ENCODE measurements at places on chromosomes 2 and 18. TPM values are rescaled to one million over a fixed set of nuclear protein-coding genes. Genes with fewer than 3 reads are reported as not detected.

- ATAC-seq = no peak
These were observed 303.5 kb upstream of the ZNF804A start for GRCh38 chr2:184294831-184295230.

GRCh38 chr2:237568121-237568660, 1.8 kb downstream of the PRLH start:
- ATAC-seq = no peak

Gene RFTN2
- total RNA-seq = 0.17 TPM

DNA sequence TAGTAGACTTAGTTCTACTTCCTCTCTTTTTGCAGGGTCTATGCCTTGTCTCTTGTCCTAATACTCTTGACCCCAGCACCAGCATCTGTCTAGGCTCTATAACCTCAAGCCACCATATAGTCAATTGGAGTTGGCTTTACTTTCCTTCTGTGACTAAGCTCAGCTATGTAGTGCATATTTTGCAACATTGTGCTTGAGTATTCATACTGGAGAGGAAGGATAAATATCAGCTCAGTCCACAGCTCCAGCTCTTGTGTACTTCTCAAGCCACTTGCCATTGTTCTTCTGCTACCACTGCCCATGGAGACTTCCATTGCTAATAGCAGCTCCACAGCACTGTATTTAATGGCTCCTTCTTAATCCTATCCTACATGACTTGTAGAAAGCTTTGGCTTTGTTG, 35.5 kb upstream of the CD28 start:
- no peak for ATAC-seq

Gene MAL
- total RNA-seq = 65.9 TPM

Gene NEU2
- not detected for total RNA-seq

Gene ANKRD30B
- total RNA-seq = not detected

DNA sequence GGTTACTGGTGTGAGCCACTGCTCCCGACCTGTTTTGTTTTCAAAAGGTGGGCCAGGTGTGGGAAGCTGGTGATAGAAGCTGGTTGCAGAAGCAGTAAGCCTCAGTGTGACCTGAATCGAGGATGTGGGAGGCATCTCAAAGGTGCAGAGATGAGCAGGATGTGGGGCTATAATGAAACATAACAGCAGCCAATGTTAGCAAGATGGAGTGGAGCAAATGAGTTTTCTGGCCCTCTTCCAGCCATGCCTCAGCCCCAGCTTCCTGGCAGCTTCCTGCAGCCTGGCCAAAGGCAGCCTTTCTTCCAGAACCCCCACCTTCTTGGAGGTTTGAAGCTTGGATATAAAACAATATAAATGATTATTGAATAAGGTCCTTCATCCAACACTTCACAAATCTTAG, 184.8 kb downstream of the NCK2 start:
- ATAC-seq = peak; percentile 68

DNA sequence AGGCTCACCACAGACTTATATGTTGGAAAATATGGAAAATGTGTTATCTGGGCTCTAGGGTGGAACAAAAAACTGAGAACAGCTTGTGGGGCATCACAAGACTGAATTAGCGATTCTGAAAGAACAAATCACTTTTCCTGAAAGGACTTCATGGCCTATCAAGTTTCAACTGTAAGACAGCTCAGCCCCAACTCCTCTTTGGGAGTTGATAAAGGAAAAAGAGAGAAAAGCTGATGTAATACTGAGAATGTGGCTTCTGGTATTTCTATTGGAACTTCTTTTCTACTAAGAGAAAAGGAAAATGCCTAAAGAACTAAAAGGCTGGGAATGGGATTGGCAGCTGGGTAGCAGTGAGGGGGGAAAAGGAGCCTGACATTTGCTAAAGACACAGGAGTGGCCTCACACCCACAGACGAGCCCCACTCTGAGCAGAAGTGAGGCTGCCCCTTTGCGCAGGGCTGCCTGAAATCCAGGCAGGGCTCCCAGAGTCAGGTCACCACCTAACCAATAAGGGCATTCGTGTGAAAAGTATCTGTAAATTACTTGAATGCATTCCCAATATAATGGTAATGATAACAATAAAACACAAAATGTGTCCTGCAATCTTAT, 75.6 kb downstream of the LRP2 start:
- ATAC-seq = no peak

Gene TUBA3E
- not detected for total RNA-seq

Gene ONECUT2
- total RNA-seq = 0.52 TPM

- no peak for ATAC-seq
These were observed 63.5 kb downstream of the KIAA2012 start for GRCh38 chr2:202136526-202136925.

DNA sequence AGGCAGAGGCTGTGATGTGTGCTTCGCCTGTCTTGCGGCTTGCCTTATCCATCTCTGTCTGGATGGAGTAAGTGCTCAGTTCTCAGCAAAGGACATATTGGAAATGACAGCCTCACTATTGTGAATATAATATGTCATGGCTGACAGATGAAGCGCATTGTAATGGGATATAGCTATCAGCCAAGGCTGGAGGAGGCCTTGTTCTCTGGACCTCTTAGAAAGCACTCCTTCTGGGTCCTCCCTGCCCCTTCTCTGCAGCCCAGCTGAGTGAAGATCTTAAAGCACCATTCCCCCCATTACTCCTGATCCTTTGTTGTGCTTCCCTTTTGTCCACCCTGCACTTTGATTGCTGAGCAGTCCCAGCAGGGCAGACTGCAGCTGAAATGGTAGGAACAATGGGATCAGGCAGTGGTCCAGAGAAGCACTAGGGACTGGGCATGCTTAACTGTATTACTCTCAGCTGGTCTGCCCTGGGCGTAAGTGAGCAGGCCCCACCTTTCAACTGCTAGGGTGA, 265.3 kb downstream of the SETBP1 start:
- no peak for ATAC-seq

Gene REG3A
- total RNA-seq = not detected

Gene ANKAR
- total RNA-seq = 4.4 TPM

GRCh38 chr2:236496340-236496739, 73.3 kb upstream of the ACKR3 start:
- no peak for ATAC-seq

- ATAC-seq = peak; percentile 53
These were observed 1.7 kb upstream of the ICOS start for GRCh38 chr2:203934711-203935438.

DNA sequence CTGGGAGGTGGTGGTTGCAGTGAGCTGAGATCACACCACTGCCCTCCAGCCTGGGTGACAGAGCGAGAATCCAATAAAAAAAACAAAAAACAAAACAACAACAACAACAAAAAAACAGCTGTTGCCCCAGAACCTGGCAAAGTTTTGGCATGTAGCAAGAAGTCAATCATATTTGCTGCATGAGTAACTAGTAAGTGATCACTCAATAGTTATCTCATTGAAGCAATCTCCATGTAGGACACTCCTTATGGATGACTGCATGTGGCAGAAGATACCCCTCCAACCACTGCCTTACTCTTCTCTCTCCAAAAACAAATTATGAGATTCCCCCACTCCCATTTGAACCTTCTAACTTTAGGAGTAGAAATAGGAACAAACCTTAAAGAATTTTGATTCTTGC, 113.7 kb downstream of the TTC27 start:
- ATAC-seq = no peak

Gene SH3BP4
- not detected for total RNA-seq

- no peak for ATAC-seq
These were observed 478.7 kb upstream of the POU3F3 start for GRCh38 chr2:104375206-104375605.

GRCh38 chr2:44533508-44533907, 171.8 kb downstream of the CAMKMT start:
- ATAC-seq = no peak

DNA sequence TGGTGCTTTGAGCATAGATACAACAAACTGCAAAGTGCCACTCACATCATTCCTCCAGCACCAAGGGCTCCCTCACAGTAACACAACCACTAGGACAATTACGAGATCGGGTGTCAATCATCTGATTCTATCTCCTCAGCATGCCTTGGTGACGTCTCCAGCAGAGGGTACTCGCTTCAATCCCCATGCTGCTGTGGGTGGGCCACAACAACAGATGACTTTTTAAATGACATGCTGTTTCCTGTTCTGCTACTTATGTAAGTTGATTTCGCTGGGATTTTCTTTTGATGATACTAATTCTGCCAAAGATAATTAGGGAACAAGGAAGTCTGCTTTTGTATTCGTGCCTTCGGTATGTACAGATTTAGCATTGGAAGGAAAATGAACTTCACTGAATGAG, 1113.0 kb downstream of the BCL11A start:
- ATAC-seq = no peak

Gene PPP1R1C
- total RNA-seq = not detected

DNA sequence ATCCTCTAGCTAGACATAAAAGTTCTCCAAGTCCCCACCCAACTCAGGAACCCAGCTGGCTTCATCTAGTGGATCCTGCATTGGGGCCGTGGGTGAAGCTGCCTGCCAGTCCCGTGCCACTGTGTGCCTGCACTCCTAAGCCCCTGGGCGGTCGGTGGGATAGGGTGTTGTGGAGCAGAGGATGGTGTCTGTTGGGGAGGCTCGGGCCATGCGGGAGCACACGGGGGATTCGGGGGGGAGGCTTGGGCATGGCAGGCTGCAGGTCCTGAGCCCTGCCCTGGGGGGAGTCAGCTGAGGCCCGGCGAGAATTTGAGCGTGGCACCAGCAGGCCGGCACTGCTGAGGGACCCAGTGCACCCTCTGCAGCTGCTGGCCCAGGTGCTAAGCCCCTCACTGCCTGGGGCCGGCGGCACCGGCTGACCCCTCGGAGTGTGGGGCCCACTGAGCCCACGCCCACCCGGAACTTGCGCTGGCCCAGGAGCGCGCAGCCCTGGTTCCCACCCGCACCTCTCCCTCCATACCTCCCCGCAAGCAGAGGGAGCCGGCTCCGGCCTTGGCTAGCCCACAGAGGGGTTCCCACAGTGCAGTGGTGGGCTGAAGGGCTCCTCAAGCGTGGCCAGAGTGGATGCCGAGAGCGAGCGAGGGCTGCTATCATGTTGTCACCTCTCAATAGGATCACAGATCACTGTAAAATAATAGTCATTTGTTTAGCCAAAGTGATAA, 86.4 kb downstream of the ARL6IP6 start:
- ATAC-seq = no peak

DNA sequence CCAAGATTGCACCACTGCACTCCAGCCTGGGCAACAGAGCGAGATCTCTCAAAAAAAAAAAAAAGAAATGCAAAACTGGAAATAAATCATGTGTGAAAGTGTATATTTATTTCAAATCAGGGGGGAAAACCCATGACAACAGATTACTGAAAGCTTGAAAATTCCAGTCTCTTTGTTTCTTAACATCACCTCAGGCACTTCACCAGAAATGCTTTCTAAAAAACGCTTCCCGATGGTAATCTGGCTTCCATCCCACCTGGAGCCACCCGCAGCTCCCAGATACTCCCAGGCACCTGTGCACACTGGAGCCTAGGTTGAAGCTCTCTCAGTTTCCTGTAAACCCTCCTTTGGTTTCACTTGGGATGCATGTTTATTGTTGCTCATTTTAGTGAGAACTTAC, 7.2 kb upstream of the ITGB6 start:
- ATAC-seq = no peak

Gene FOXI3
- total RNA-seq = not detected

Gene UGT1A8
- total RNA-seq = not detected

- no peak for ATAC-seq
These were observed 25.8 kb upstream of the NRP2 start for GRCh38 chr2:205656461-205656860.

DNA sequence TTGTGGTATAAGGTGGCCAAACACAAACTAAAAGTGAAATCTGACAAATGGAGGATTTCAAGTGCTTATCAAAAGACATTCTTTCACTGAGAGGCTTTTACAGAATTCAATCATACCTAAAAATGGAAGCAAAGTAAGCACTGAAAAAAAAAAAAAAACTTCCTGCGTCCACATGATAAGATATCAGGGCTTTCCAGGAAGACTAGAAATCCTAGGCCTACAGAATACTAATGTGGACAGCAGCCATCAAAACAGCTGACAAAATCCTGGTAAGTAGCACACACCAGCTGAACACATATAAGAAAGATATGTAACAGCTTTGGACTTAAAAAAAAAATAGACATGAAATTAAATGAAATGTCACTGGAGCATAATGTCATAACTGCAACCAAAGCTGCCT, 178.2 kb downstream of the SUCLG1 start:
- no peak for ATAC-seq

Data from activated T-helper 17 cell treated with anti-CD3 and anti-CD28 coated beads, Interleukin-2, amount 50 U/mL, for 72 hours (primary cell).